ENCODE measurements at places on chromosomes 12 and 14. TPM values are rescaled to one million over a fixed set of nuclear protein-coding genes. Genes with fewer than 3 reads are reported as not detected.

DAO gene
- not detected for total RNA-seq

NANOG gene
- total RNA-seq: not detected

- no peaks in the 10 kb centered on the region for H3K27me3 ChIP-seq
- no peak overlapping the region for H3K4me3 ChIP-seq
- peak overlapping the region; percentile 49 for H3K27ac ChIP-seq
- peaks cover 6% of the 10 kb centered on the region for H3K36me3 ChIP-seq
- no peak for DNase-seq
Measured at GRCh38 chr12:51976376-51977160, 25.1 kb downstream of the ACVR1B start.

DNA sequence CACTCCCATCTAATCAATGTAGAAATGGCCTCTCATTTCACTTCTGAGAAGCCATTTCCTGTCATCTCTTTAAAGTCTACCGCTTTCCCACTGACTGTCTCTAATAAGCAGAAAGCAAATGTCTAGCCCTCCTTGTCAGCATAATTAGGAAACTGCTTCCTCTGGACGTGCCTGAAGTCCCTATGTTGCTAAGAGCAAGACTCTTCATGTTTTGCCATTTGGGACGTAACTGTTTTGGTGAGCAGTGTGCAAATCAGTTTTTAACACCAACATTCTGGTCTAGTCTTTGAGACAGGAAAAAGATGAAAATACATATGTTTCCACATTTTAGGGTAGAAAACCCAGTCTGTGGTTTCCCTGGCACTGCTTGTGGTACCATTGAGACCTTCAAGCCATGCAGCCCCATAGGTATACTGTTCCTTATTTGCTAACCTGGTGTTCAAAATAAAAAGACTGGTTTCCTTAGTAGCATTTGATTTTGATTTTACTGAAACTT, 22.2 kb downstream of the IFNG start:
- peaks cover 10% of the 10 kb centered on the region for H3K4me1 ChIP-seq
- no peak overlapping the region for H3K27ac ChIP-seq
- no peak for DNase-seq
- no peaks in the 10 kb centered on the region for H3K27me3 ChIP-seq
- H3K36me3 ChIP-seq: peaks cover 2% of the 10 kb centered on the region

DNA sequence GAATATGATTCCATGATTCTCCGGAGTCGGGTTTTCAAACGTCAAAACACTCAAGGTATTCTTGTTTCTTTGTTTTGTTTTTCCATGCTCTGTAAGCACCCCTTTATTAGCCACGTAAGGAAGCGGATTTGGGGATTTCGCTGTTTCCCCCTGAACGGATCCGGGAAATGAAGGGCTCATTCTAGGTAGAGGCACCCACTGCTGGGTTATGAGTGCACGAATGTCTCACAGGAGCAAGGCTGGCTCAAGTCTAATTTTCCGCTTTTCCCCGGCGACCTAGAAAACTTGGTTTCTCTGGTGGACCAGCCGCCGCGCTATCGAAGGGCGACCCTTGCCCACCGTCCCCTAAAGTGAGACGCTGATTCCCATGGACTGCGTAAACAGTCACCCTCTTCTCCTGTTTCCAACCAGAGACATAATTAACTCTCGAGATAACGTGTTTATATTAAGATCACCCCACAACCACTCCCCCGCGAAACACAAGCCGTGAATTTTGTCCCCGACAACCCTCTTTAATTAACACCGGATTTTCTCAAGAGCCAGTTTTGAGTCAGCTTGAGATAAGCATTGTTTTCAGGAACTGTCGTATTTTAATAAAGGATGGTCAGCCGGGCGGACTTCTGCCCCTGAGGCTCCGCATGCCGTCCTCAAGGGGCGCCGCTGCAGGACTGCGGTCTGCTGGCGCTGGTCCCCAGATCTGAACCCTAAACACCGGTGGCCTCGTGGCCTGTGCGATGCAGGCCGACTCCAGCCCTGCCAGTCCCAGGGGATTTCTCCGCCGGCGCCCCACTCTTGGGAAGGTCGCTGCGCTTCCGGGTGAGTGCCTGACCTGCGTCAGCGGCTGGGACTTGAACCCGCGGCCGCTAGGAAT, 515 bp upstream of the ABCC9 start:
- H3K27me3 ChIP-seq: peaks cover 53% of the 10 kb centered on the region

DNA sequence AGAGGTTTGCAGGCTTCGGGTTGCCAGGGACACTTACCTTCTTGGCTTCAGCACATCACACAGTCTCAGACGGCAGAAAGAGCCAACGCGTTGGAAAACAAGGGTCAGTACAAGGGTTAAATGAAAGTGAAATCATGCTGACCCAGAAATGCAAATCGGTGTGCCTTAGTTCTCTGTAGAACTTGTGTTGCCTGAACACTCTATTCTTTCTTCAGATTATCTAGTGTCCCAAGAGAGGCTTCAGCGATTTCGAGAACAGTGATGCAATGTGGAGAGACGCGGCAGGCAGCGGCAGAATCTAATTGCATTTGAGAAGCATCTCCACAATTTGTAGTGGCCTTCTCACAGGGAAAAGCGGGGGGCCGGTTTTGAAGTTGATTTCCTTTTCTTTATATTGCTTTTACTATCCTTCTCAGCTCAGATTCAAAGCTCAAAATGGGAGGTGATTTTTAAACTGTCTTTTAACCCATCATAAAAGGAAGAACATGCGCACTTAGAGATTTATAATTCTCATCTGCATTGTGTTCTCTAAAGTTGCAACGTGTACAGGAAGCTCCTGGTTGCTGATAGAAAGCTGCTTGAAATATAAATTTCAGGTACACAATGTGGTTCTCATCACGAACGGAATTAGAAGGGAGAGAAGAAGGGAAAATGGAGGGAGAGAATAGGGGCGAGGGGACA, 67.8 kb upstream of the EGLN3 start:
- no peaks in the 10 kb centered on the region for H3K27me3 ChIP-seq
- peaks cover 20% of the 10 kb centered on the region for H3K4me1 ChIP-seq
- H3K36me3 ChIP-seq: no peaks in the 10 kb centered on the region
- no peak for DNase-seq

GRCh38 chr12:39344926-39345325, 98.0 kb downstream of the KIF21A start:
- H3K4me1 ChIP-seq: peaks cover 2% of the 10 kb centered on the region
- H3K27me3 ChIP-seq: no peaks in the 10 kb centered on the region
- no peak overlapping the region for H3K4me3 ChIP-seq
- H3K36me3 ChIP-seq: peaks cover 3% of the 10 kb centered on the region
- no peak overlapping the region for H3K27ac ChIP-seq
- no peak for DNase-seq

ACSS3 gene
- not detected for total RNA-seq

RNASE2 gene
- not detected for total RNA-seq

FIGNL2 gene
- total RNA-seq: 0.42 TPM

DNA sequence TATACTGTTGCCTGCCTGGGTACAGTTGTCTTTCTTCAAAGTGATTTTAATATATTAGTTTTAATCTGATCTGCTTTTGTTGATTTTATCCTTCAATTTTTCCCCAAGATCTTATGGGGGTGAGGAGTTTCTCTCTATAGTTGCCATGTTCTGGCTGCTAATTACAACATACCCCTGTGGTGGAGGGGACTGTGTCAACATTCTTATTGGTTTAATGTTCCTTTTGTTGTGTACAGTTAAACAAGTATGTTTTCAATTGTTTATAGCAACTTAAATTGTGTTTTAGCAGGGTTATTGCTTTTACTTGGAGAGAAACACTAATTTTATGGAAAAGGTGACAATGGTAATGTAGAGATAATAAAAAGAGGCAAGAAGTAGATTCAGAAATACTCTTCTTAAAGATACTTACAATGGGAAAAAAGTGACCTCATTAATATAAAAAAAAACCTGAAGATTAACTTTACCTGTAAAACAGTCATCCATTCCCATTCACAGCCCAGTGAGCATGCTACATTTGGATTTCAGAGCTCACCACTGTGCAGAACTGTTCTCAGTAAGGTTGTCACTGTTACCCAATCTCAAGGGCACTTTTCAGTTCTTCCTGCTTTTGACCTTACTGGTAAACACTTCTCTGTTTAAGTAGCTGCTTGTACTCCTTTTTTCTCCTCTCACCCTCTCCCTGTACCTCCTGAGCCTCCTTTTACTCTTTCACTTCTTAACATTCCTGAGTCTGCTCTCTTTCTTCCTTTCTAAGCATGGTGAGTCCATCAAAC, 8.1 kb upstream of the LRRK2 start:
- no peaks in the 10 kb centered on the region for H3K36me3 ChIP-seq
- no peak for DNase-seq
- H3K4me1 ChIP-seq: no peaks in the 10 kb centered on the region

DNA sequence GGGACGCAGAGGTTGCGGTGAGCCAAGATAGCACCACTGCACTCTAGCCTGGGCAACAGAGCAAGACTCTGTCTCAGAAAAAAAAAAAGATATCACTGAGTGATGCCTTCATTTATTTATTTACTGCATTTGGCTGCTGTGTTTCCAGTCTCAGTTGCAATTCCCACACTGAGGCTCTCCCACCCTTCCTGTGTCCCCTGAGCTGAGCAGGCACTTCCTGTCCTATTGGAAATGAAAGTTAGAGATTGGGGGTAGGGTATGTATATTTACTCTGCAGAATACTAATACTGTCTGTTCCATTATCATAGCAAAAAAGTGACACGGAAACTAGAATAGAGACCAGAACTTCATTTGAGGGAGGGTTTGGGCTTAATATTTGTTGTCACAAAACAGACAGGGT, 1.6 kb upstream of the RBMS2 start:
- H3K36me3 ChIP-seq: peaks cover 2% of the 10 kb centered on the region
- H3K27ac ChIP-seq: no peak overlapping the region
- H3K4me3 ChIP-seq: no peak overlapping the region
- DNase-seq: no peak
- H3K27me3 ChIP-seq: peaks cover 4% of the 10 kb centered on the region

DNA sequence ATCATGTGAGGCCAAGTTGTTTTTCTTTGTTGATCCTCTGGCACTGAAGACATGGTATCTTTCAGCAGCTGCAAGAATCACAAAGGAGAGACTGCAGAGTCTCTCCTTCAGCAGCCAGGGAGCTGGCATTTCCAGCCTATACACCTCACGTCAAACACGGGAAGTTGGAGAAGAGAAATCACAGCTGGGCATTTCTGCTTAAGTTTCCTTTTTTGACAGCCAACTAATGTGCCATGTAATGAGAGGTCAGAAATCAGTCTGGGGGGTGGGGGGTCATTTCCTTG, 28.3 kb downstream of the PHLDA1 start:
- no peak overlapping the region for H3K27ac ChIP-seq
- no peaks in the 10 kb centered on the region for H3K27me3 ChIP-seq
- peaks cover 3% of the 10 kb centered on the region for H3K4me1 ChIP-seq

TAS2R19 gene
- total RNA-seq: 1.4 TPM

GRCh38 chr12:26188641-26189040, 6.7 kb upstream of the SSPN start:
- H3K36me3 ChIP-seq: peaks cover 2% of the 10 kb centered on the region
- no peak for DNase-seq
- no peaks in the 10 kb centered on the region for H3K4me1 ChIP-seq
- H3K4me3 ChIP-seq: no peak overlapping the region
- peaks cover 67% of the 10 kb centered on the region for H3K27me3 ChIP-seq
- no peak overlapping the region for H3K27ac ChIP-seq

DNA sequence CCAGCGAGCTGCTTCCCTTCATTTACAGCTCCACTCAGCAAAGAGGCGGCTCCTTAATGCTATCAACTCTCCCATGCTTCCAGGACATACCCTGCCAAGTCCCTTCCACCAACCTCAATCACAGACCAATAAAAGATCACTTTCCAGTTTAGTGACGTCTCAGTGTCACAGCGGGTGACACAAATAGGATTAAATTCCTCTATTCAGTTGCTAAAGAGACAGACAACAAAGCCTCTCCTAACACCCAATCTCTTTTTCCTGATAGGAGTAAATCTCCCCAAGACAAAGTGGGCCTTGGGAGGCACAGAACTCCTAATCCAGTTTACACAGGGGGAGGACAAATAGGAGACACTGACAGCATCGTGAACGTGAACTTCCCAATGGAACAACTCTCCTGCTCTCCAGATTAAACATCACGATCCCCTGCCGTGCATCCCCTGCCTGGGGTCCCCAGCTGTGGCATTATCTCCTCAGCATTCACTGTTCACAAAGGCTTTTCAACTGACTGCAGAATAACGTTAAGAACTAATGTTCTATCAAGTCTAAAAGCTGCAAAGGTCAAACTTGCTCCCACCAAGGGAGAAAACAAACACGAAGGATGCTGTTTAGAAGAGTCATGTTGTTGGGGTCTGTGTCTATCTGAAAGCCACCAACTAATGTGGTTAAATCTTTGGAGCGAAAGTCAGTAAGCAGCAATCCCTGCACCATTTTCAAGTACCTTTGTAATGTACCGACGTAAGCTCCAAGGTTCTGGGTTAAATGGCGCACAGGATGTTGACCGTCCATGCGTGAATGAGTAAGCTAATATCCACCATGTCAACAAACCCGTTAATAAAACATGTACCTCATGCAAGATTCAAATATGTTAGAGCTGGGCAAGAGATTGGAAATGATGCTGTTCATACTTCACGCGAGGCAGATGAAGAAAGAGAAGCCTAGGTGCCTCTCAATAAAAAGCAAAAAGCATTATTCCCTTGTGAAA, 31.5 kb downstream of the TMEM132D start:
- DNase-seq: no peak
- H3K27ac ChIP-seq: no peak overlapping the region
- H3K4me1 ChIP-seq: no peaks in the 10 kb centered on the region
- no peak overlapping the region for H3K4me3 ChIP-seq

DNA sequence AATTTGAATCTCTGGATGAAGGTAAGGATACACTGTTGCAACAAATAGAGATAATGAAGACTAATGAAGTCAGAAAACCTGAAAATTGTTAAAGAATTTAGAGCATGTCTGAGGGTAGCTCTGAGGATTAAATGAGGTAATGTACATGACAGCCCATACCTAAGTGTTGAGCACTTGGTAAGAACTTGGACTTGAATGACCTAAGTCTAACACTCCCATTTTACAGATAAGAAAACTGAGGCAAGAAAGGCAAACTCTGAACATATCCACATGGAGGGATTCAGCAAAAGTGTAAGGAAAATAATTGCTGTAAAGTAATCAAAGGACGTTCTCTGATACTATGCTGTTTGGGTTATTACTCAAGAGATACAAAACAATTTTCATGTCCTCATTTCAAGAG, 29.0 kb downstream of the PTPRB start:
- peaks cover 4% of the 10 kb centered on the region for H3K36me3 ChIP-seq
- no peak for DNase-seq
- no peak overlapping the region for H3K4me3 ChIP-seq
- H3K27ac ChIP-seq: no peak overlapping the region
- H3K4me1 ChIP-seq: peaks cover 9% of the 10 kb centered on the region
- H3K27me3 ChIP-seq: peaks cover 55% of the 10 kb centered on the region

DNA sequence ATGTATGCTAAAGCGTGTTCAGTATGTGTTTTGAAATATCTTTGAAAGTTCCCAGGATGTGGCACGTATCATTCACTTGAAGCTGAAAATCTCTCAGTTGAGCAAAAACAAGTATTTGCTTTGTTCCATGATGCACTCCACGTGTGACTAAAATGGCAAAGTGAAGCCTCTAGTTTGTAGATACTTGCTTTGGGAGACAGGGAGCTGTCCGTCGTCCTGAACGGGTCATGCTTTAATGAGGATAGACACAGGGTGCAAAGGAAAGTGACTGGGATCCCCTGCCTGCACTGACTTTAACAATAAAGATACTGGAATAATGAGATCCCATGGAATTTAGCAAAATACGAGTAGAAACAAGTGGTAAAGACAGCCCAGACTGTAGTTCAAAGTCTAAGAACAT, 991.4 kb downstream of the NRXN3 start:
- no peak overlapping the region for H3K4me3 ChIP-seq
- no peaks in the 10 kb centered on the region for H3K36me3 ChIP-seq
- no peaks in the 10 kb centered on the region for H3K4me1 ChIP-seq
- H3K27ac ChIP-seq: no peak overlapping the region
- H3K27me3 ChIP-seq: no peaks in the 10 kb centered on the region
